ENCODE measurements at places on chromosomes 7 and 10.
A peak's percentile ranks its signal among the peaks of the same experiment; 100 is the strongest.

DNA sequence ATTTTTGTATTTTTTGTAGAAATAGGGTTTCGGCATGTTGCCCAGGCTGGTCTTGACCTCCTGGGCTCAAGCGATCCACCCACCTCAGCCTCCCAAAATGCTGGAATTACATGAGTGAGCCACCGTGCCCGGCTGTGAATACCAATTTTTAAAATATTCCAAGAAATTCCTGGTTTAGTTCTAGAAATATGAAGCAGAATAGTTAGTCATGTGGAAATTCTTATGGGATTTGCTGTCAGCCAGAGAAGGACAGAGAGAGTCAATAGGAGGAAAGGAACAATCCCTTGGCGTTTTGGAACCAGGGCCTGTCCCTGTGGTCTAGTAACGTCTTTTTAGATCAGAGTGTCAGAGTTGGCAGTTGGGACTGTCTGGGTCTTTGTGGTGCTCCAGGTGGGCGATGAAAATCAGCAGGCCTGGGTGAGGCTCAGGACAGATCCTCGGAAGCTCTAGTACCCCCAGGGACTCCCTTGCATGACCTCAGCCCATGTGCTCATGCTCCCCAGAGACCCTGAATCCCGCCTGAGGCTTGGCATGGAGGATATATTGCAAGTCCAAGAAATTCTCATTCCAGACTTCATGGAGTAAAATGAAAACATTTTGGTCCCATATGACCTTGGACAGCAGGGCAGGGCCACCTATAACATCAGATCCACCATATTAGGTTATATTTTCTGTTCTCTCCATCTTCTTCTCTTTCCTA lies 7.8 kb downstream of the NODAL start:
- H3K27me3 ChIP-seq: no peaks in the 10 kb centered on the region
- no peaks in the 10 kb centered on the region for H3K4me1 ChIP-seq
- no peak overlapping the region for H3K4me3 ChIP-seq
- no peaks in the 10 kb centered on the region for H3K36me3 ChIP-seq
- no peak overlapping the region for H3K27ac ChIP-seq
- no peak for DNase-seq

DNA sequence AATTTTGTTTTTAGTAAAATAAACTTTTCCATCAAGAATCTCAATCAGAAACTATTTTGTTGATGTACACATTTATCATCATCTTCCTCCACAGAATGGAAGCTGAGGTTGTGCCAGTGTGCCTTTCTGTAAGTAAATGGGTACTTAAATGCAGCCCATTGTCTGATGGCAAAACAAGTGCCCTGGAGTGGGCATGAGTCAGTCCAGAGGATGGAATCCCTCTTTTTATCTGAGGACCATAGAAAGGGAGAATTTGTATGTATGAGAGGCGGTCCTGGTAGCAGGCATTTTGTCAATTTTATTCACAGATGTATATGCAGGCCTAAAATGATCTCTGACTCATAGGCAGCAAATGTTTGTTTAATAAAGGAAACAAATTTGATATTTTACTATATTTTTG lies 102.1 kb upstream of the MAGI2 start:
- H3K4me3 ChIP-seq: no peak overlapping the region
- no peaks in the 10 kb centered on the region for H3K4me1 ChIP-seq
- H3K36me3 ChIP-seq: no peaks in the 10 kb centered on the region
- no peaks in the 10 kb centered on the region for H3K27me3 ChIP-seq

DNA sequence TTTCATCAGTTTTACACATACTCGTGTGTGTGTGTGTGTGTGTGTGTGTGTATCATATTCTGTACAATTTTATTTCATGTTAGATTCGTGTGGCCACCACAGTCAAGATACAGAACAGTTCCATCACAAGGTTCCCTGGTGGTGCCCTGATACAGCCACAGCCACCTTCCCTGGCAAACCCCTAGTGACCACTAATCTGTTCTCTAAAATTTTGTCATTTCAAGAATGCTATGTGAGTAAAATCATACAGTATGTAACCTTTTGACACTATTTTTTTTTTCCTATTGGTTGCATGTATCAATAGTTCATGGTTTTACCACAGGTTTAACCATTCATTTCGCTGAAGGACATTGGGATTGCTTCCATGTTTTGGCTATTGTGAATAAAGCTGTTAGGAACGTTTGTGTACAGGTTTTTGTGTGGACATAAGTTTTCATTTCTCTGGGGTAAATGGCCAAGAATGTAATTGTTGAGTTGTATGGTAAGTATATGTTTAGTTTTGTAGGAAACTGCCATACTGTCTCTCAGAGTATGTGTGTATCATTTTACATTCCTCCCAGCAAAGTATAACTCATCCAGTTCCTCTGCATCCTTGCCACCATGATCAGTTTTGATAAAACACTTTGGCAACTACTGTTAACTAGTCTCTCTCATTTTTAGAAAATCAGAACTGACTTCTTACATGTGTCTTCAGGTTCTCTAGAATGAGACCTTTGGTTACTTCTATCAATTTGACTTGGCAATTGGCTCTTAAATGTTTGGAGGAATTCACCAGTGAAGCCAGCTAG lies 20.6 kb downstream of the KLHDC10 start:
- no peak overlapping the region for H3K27ac ChIP-seq
- H3K4me3 ChIP-seq: no peak overlapping the region
- no peaks in the 10 kb centered on the region for H3K27me3 ChIP-seq
- DNase-seq: no peak

GRCh38 chr7:6175645-6176044 lies 96.8 kb downstream of the CYTH3 start:
- no peak overlapping the region for H3K27ac ChIP-seq
- no peaks in the 10 kb centered on the region for H3K27me3 ChIP-seq
- H3K36me3 ChIP-seq: no peaks in the 10 kb centered on the region
- no peak overlapping the region for H3K4me3 ChIP-seq
- no peaks in the 10 kb centered on the region for H3K4me1 ChIP-seq
- no peak for DNase-seq

- H3K4me3 ChIP-seq: no peak overlapping the region
- H3K27ac ChIP-seq: no peak overlapping the region
- H3K36me3 ChIP-seq: no peaks in the 10 kb centered on the region
- peak; percentile 69 for DNase-seq
- no peaks in the 10 kb centered on the region for H3K27me3 ChIP-seq
Observed at GRCh38 chr10:33273295-33274002, 61.0 kb downstream of the NRP1 start.

- no peaks in the 10 kb centered on the region for H3K27me3 ChIP-seq
- H3K36me3 ChIP-seq: no peaks in the 10 kb centered on the region
- no peak overlapping the region for H3K27ac ChIP-seq
Observed at GRCh38 chr7:140028311-140028710, 34.4 kb downstream of the PARP12 start.

- DNase-seq: no peak
- no peaks in the 10 kb centered on the region for H3K4me1 ChIP-seq
- H3K36me3 ChIP-seq: no peaks in the 10 kb centered on the region
- H3K27ac ChIP-seq: no peak overlapping the region
Observed at GRCh38 chr7:155509725-155510551, 36.4 kb downstream of the CNPY1 start.

GRCh38 chr10:10914144-10914543 lies 103.5 kb upstream of the CELF2 start:
- H3K4me1 ChIP-seq: no peaks in the 10 kb centered on the region
- no peak overlapping the region for H3K4me3 ChIP-seq
- DNase-seq: no peak
- no peaks in the 10 kb centered on the region for H3K27me3 ChIP-seq

DNA sequence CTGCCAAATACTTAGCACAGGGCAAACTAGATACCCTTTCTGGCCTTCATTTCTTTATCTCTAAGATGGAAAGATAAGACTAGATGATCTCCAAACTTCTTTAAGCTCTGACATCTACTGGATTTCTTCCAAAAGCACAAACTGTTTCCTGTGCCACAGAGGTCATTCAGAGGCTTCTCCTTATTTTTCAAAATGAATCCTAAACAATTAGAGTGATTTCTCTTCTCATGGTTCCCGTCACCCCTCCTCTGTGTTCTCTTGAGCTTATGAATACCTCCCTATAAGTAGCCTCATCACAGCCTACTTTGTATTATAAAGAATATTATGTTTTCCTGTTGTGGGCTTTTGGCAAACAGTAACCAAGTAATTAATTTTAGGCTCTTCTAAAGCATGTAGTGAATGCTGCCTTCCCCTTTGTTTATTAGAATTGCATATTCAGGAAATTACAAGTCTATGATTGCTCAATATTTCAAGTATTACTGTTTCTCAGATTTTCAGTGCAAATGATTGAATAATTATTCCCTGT lies 179.5 kb downstream of the REEP3 start:
- no peaks in the 10 kb centered on the region for H3K27me3 ChIP-seq
- H3K4me1 ChIP-seq: no peaks in the 10 kb centered on the region
- no peak for DNase-seq
- H3K36me3 ChIP-seq: no peaks in the 10 kb centered on the region

DNA sequence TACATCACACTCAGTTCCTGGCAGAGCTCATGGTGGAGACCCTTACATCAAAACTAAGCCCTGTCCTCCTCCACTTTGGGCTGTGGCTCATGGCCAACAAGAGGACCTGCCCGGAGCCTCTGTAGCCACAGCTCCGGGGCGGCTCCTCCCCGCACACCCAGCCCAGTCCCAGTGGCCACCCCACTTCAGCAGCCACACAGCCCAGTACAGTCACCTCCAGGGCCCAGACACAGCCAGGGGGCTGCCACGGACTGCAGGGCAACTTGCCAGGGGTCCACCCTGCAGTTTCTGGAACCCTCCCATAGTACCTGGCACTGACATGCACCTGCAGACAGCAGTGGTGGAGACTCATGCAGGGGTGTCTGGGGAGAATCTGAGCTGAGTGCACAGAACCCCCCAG lies 11.8 kb downstream of the ADGRA1 start:
- H3K4me3 ChIP-seq: no peak overlapping the region
- H3K4me1 ChIP-seq: no peaks in the 10 kb centered on the region
- H3K27me3 ChIP-seq: no peaks in the 10 kb centered on the region
- no peak overlapping the region for H3K27ac ChIP-seq
- no peaks in the 10 kb centered on the region for H3K36me3 ChIP-seq
- DNase-seq: no peak

DNA sequence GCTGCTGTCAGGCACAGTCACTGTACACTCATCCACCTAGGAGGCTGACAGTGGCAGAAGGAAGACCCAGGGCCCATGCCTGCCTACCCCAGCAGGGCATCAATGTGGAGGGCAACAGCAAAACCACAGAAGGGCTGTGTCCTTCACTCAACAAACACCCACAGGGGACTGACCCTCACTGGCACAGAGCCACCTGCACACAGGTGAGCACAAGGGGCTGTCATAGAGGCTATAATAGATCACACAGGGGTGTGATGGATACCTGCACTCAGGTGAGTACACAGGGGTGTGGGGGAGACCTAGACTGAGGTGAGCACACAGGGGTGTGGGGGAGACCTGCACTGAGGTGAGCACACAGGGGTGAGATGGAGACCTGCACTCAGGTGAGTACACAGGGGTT lies 132.8 kb upstream of the TCERG1L start:
- no peak overlapping the region for H3K4me3 ChIP-seq
- no peaks in the 10 kb centered on the region for H3K4me1 ChIP-seq
- H3K27me3 ChIP-seq: no peaks in the 10 kb centered on the region
- no peak overlapping the region for H3K27ac ChIP-seq
- H3K36me3 ChIP-seq: no peaks in the 10 kb centered on the region

- peak within 1 kb of the TSS; percentile 55 for H3K27ac ChIP-seq
- no peaks in the 10 kb centered on the region for H3K27me3 ChIP-seq
- H3K4me3 ChIP-seq: peak within 1 kb of the TSS; percentile 79
Observed at GRCh38 chr10:126904818-126905701, at the start of gene DOCK1. DOCK1 (plus strand) TSS chr10:126905428; CDS start chr10:126905518, 90 bp downstream.

DNA sequence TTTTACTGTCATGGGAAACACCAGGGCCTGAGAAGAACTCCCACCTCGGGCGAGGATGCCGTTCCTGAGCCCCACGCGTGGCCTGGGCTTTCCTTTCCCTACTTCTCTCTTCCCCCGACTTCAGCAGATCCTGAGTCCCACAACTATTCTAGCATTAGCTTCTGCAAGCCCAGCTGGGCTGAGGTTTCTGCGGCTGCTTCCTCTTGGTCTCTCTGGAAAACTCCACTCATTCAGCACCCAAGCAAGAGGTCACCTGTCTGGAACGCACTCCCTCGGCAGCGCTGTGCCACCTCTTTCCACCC lies 761 bp upstream of the DOCK1 start:
- H3K36me3 ChIP-seq: no peaks in the 10 kb centered on the region
- no peaks in the 10 kb centered on the region for H3K27me3 ChIP-seq
- no peak overlapping the region for H3K27ac ChIP-seq
- peaks cover 5% of the 10 kb centered on the region for H3K4me1 ChIP-seq

- no peaks in the 10 kb centered on the region for H3K27me3 ChIP-seq
- H3K4me3 ChIP-seq: no peak overlapping the region
- H3K27ac ChIP-seq: no peak overlapping the region
Observed at GRCh38 chr10:132096223-132096622, 30.5 kb downstream of the JAKMIP3 start.

DNA sequence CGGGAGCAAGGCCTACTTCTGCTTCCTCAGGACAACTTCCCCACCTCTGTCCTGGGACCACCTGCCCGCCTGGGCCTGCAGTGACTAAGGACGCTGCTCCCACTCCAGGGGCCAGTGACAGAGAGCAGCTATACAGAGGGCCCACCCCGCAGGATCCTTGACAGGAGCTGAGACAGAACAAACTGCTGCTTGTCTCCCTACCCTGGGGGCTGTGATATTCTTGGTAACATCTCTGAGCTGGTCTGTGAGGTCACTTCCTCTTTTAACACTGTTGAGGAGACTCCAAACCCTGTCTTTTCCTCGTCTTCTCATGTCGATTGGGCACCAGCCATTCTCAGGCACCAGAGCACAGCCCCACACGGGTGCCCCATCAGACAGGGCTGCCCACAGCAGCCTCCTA lies 6.9 kb upstream of the MRPS24 start:
- no peak for DNase-seq
- no peaks in the 10 kb centered on the region for H3K4me1 ChIP-seq
- peaks cover 24% of the 10 kb centered on the region for H3K36me3 ChIP-seq
- no peak overlapping the region for H3K4me3 ChIP-seq
- H3K27me3 ChIP-seq: no peaks in the 10 kb centered on the region

DNA sequence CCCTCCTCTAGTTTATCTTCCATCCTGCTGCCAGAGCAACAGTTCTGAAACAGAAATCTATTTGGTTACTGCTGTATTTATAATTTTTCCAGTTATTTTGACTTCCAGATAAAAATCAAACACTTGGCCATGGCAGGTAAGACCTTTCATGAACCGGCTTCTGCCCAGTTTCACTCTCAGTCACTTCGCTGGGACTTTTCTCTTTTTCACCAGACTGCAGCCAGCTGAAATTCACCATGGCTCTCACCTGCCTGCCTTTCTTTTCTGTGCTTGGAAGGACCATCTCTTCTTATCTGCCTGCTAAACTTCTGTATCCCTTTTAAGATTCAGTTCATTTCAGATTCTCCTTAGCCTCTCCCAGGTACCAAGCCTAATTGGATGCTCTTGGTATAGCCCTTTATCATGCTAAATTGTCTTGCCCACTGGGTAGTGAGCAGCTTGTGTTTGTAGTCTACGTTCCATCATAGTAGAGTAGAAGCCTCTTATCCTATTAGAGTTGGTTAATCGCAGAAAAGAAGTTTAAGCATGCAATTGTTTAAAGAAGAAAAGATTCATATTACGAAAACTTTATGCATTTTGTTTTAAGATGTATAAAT lies 71.7 kb downstream of the TAF3 start:
- H3K36me3 ChIP-seq: no peaks in the 10 kb centered on the region
- no peak overlapping the region for H3K27ac ChIP-seq
- DNase-seq: no peak
- no peak overlapping the region for H3K4me3 ChIP-seq
